ENCODE measurements at places on chromosomes 1 and 21.

- DNase-seq: no peak
Measured at GRCh38 chr1:9332513-9333143, 39.9 kb downstream of the SPSB1 start.

GRCh38 chr1:232459826-232460225 is 170.1 kb downstream of the SIPA1L2 start:
- no peak for DNase-seq

DNA sequence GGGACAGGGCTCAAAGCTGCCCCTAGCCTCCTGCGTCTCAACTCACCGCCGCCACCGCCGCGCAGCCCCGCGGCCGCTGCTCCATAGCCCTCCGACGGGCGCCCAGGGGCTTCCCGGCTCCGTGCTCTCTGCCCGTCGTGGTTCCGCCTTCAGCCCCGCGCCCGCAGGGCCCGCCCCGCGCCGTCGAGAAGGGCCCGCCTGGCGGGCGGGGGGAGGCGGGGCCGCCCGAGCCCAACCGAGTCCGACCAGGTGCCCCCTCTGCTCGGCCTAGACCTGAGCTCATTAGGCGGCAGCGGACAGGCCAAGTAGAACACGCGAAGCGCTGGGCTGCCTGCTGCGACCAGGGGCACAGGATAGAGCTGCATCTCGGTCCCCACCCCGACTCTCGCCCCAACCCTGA is at the start of gene TNFRSF25:
Gene TNFRSF25 (minus strand): TSS at position 151 of the 400 bp plus-strand sequence. CDS start 66 bp downstream, at position 85.
- peak; percentile 42 for DNase-seq

GRCh38 chr1:55399346-55399745 is 184.2 kb upstream of the USP24 start:
- DNase-seq: no peak

DNA sequence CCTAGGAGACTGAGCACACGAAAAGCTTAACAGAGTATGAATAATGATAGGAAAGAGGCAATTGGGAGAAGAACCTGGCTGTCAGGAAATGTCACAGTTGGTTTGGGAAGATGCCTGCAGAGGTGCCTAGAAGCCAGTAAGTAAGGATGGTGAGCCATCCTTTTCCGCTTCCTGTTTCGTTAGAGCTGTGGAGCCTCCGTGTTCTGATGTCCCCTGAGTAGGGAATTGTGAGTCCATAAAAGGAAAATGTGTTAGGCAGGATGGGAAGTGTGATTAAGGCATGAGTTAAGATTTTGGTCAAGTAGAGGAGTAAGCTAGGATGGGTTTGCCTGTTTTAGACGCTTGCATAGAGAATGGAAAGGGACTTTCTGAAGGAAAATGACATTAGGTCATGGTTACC is 9.0 kb downstream of the CLIC4 start:
- DNase-seq: no peak

- DNase-seq: no peak
Measured at GRCh38 chr1:147652306-147652705, 18.0 kb downstream of the ACP6 start.

- no peak for DNase-seq
Measured at GRCh38 chr21:33384841-33385331, 18.3 kb upstream of the IFNGR2 start.

DNA sequence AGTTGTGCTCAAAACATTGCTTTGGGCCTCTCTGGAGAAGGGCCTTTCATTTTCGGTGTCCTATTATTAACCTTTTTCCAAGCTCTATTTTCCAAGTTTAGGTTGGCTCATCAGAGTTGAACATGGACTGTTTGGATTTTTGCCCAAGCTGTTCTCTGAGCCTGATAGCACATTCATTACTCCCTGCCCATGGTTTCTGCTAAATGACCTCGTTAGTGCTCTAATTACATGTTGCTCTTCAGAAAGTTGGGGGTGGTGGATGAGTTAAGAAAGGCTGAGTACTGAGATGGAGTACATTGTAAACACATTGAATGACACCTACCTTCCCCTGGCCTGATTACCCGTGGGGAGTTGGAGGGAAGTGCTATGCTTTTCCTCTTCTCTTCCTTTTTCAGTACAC is 38.9 kb downstream of the LMO4 start:
- no peak for DNase-seq

DNA sequence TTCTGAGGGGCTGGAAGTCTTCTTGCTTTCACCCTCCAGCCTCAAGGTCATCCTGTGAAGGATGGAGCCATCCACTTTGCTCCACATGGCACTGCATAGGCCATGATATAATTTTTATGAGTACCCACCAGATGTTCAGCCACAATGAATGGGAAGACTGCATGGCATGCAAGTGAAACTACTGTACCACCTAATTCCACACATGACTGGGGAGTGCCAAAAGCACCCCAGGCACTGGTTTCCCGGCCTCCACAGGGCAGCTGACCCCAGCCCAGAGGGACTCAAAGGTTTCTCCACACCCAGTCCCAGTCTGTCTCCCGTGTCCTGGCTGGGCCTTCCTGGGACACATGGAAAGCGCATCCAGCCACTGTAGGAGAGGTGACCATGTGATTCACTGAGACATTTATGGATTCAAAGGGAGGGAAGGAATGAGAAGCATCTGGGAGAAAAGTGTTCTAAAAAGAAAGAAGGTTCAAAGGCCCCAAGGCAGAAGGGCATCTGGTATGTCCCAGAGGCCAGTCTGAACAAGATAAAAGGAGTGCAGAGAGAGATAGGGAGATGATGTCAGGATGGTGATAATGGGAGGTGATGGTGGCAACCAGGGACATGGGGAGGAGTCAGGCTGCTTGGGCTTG is 12.1 kb downstream of the RHOU start:
- no peak for DNase-seq

DNA sequence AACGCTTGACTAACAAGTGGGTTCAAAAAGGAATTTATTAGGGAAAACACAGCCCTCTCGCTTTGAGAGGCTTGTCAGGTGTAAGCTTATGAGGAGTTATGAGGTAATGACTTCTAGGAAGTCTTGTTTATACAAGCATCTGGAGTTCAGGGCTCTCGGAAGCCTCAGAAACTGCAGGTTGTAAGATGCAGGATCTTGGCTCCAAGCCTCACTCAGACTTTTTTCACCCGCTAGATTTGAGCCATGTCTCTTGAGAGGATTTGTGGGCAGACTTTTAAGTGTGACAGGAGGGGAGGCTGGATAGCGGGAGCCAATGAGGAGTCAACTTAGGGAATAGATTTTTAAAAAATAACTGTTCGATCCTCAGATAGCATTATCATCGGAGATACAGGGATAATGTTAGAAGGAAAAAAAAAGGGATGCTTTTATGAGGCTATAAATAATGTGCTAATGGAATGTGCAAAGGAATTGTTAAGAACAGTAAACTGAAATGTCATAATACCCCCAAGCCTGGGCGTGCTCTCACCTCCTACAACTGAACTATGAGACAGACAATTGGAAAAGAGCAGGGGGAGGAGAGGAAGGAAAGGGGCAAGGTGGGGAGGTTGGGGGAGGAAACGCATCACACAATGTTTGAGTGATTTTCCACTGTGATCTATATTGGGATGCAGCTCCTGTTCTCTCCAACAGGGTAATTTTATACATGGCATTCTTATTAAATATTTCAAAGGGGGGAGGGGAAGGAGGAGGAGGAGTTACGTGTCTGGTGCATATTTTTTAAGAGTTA is 107.4 kb upstream of the ESRRG start:
- no peak for DNase-seq

DNA sequence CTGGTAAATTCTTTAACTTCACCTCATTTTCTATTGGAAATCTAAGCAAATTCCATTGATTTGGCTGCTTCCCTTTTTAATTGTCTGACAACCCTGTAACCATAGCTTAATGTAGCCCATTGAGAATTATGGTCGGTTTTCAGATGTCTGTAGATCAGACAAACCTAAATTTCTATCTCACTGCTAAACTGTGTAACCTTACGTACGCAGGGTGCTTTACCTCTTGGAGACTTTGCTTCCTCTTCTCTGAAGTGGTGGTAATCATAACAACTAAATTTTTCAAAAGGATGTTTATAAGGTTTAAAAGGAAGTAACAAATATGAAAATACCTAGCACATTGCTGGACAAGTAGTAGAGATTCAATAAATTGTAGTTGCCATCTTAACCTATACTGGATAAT is 25.9 kb downstream of the IFNAR1 start:
- no peak for DNase-seq

DNA sequence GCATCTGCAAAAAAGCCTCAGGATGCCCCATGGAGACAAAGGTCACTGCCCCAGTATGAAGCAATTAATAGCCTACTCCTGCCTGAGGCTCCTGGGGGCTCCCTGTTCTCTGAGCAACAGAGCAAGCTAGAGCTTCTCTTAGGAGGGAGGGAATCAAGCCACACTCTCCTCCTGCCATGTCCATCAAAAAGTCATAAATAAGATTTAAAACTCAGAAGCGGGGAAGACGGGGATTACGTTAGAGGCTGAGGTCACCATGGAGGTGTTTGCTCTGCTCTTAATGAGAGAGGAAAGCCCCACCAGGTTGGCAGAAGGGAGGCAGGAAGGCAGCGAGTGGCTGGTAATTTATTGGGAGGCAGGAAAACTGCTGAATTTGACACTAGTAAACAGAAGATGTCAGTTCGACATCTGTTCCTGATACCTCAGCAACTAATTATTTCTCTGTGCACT is 98.4 kb upstream of the TNR start:
- no peak for DNase-seq

GRCh38 chr1:38005195-38006007 is at the start of gene FHL3:
TSS of gene FHL3 (minus strand) at chr1:38005514. CDS start at chr1:37999412, 6,102 bp downstream.
- peak; percentile 20 for DNase-seq
